ENCODE measurements at places on chromosomes 5 and 9. TPM values are rescaled to one million over a fixed set of nuclear protein-coding genes. Genes with fewer than 3 reads are reported as not detected.

GRCh38 chr5:154729613-154730012 is 25.6 kb upstream of the LARP1 start:
- DNase-seq: no peak
- peaks cover 7% of the 10 kb centered on the region for H3K4me1 ChIP-seq
- no peak overlapping the region for H3K27ac ChIP-seq
- no peaks in the 10 kb centered on the region for H3K36me3 ChIP-seq

The TLE1 gene
- 75.1 TPM for total RNA-seq

DNA sequence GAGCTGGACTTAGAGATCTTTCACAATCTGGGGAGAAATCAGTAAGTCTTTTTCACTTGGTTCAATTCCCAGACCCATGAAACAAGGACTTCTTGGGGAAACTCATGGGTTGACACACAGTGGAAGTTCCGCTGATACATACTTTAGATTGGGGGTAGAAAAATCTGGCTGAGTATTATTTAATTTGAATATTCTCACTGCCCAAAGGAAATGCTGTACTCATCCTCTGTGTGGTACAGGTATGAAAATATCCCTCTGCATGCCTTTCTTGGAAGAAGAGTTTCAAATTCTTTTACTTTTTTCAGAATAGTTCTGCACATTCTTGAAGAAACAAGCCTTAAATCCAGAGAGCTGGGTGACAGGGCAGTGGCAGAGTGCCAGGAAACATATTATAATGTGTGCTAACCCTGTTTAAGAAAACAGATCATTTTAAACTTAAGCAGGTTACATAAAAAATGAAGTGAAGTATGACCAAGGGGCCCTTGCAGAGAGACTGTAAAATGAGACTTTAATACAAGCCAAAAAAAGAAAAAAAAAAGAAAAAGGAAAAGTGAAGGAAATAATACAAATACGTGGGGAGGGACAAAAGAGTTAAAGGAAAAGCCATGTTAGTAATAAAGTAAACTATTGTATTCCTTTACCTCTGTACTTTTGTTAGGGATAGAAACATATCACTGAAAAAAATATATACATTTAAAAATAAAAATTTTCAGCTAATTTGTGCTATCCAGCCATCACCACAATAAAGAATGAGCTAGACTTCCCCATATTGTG is 173.4 kb upstream of the NR3C1 start:
- peaks cover 3% of the 10 kb centered on the region for H3K4me1 ChIP-seq
- H3K36me3 ChIP-seq: no peaks in the 10 kb centered on the region
- DNase-seq: no peak

The PCDHGA4 gene
- 2.3 TPM for total RNA-seq

The AGTPBP1 gene
- 53.3 TPM for total RNA-seq

GRCh38 chr5:65102976-65103711 is 334.4 kb downstream of the CWC27 start:
- H3K36me3 ChIP-seq: no peaks in the 10 kb centered on the region
- no peak overlapping the region for H3K27ac ChIP-seq
- H3K4me3 ChIP-seq: no peak overlapping the region
- DNase-seq: peak; percentile 76
- H3K27me3 ChIP-seq: no peaks in the 10 kb centered on the region

The PCDHA10 gene
- total RNA-seq: 10.7 TPM

- no peaks in the 10 kb centered on the region for H3K27me3 ChIP-seq
These were observed 219.2 kb upstream of the MAP3K1 start for GRCh38 chr5:56596155-56596554.

DNA sequence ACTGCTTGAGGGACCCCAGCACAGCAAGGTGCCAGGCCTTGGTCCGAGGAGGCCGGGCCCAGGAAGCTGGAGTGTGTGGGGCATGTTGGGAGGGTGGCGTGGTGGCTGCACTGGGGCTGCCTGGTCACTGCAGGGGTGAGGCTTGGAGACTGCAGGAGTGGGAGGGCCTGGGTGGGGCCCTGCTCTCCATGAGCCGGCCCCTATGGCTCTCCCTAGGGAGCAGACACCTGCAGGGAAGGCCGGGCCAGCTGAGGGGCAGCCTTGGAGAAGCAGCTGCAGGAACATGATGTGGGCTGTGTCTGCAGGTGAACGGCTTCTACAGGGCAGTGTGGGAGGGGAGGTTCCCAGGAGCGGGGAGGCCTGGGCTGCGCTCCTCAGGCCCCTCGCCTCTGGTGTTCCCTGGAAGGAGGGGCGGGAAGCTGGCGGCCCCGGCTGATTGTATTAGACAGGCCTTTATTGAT is 41.7 kb upstream of the TMEM250 start:
- no peaks in the 10 kb centered on the region for H3K4me1 ChIP-seq
- no peaks in the 10 kb centered on the region for H3K36me3 ChIP-seq
- DNase-seq: no peak
- no peak overlapping the region for H3K27ac ChIP-seq
- H3K27me3 ChIP-seq: no peaks in the 10 kb centered on the region
- H3K4me3 ChIP-seq: no peak overlapping the region

The GABRA6 gene
- total RNA-seq: not detected

- H3K4me3 ChIP-seq: no peak overlapping the region
- H3K27me3 ChIP-seq: no peaks in the 10 kb centered on the region
These were observed 33.1 kb downstream of the DAB2IP start for GRCh38 chr9:121684381-121685145.

DNA sequence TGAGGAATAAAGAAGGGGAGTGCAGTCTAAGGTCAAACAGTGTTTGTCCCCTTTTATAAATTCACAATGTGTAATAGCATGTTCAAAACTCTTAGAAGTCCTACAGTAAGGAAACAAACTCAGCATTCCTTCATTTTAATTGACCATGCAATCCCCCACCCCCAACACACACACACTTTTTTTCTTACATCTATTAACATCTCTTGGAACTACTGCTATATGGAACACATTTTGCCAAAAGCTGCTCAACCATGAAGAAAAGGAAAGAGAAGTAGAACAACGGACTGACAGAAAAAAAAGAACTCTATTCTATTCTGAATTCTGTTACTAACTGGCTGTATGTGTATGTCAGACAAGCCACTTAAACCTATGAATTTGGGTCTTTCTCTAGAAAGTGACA is 2.8 kb upstream of the CTNNAL1 start:
- H3K4me3 ChIP-seq: no peak overlapping the region
- no peaks in the 10 kb centered on the region for H3K4me1 ChIP-seq
- no peak overlapping the region for H3K27ac ChIP-seq
- H3K27me3 ChIP-seq: no peaks in the 10 kb centered on the region

DNA sequence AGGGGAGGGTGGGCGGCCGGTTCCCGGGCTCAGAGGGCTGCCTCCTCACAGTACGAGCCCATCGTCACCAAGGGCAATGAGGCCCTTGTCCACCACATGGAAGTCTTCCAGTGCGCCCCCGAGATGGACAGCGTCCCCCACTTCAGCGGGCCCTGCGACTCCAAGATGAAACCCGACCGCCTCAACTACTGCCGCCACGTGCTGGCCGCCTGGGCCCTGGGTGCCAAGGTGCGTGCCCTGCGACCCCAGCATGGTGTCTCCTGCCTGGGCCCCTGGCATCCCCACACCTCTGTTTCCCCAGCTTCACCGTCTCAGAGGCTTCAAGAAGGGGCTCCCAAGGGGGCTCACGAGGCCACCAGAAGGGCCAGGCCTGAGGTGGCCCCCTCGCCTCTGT is 7.2 kb downstream of the DBH start:
- H3K27me3 ChIP-seq: no peaks in the 10 kb centered on the region
- no peak overlapping the region for H3K4me3 ChIP-seq
- DNase-seq: no peak
- H3K4me1 ChIP-seq: no peaks in the 10 kb centered on the region
- H3K27ac ChIP-seq: no peak overlapping the region

- no peaks in the 10 kb centered on the region for H3K36me3 ChIP-seq
- no peaks in the 10 kb centered on the region for H3K4me1 ChIP-seq
- no peak for DNase-seq
- no peak overlapping the region for H3K4me3 ChIP-seq
- H3K27ac ChIP-seq: no peak overlapping the region
- H3K27me3 ChIP-seq: no peaks in the 10 kb centered on the region
These were observed 345.7 kb upstream of the WWC1 start for GRCh38 chr5:167945542-167946384.

The PRR16 gene
- total RNA-seq: 0.13 TPM

GRCh38 chr9:78369639-78370219 is 72.8 kb downstream of the PSAT1 start:
- peaks cover 3% of the 10 kb centered on the region for H3K36me3 ChIP-seq
- H3K27me3 ChIP-seq: no peaks in the 10 kb centered on the region
- peaks cover 5% of the 10 kb centered on the region for H3K4me1 ChIP-seq
- H3K27ac ChIP-seq: no peak overlapping the region

GRCh38 chr9:6305954-6306563 is 22.1 kb upstream of the TPD52L3 start:
- no peak for DNase-seq
- no peak overlapping the region for H3K27ac ChIP-seq
- no peaks in the 10 kb centered on the region for H3K36me3 ChIP-seq
- no peaks in the 10 kb centered on the region for H3K4me1 ChIP-seq
- no peak overlapping the region for H3K4me3 ChIP-seq

The DRD1 gene
- total RNA-seq: not detected

The MOB3B gene
- 9.8 TPM for total RNA-seq

DNA sequence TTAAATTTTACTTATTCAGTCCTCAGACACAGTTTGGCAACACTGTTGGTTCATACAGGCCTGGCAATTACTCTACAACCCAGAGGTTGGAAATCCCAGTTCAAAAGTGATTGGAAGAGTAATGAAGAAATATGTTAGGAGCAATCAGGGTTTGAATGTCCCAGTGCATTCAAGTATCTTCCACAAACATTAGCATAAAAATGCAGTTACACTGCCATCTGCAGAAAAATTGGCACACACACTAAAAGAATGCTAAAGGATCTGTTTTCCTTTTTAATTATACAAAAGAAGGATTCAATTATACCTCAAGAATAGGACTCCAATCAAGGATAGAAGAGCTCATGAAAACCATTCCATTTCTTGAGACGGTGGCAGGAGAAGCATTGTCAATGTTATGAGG is 130.2 kb downstream of the DNAH5 start:
- no peaks in the 10 kb centered on the region for H3K4me1 ChIP-seq
- no peak overlapping the region for H3K27ac ChIP-seq
- no peaks in the 10 kb centered on the region for H3K36me3 ChIP-seq
- H3K27me3 ChIP-seq: no peaks in the 10 kb centered on the region
- H3K4me3 ChIP-seq: no peak overlapping the region
- no peak for DNase-seq

The OMD gene
- not detected for total RNA-seq

DNA sequence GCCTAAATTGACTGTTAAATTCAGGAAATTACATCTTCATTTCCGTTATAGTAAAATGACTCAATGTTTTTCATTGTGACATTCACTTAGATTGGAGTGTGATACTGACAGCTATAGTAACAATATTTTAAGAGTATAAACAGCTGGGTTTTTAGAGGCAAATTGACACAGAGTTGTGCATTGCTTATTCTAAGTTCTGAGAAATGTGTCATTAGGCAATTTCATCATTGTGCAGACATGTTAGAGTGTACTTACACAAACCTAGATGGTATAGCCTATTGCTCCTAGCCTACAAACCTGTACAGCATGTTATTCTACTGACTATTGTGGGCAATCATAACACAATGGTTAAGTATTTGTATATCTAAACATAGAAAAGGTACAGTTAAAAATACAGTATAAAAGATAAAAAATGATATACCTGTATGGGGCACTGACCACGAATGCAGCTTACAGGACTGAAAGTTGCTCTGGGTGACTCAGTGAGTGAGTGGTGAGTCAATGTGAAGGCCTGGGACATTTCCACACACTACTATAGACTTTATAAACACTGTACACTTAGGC is 132.7 kb downstream of the PDE4D start:
- no peak overlapping the region for H3K4me3 ChIP-seq
- DNase-seq: no peak
- no peaks in the 10 kb centered on the region for H3K27me3 ChIP-seq
- no peaks in the 10 kb centered on the region for H3K4me1 ChIP-seq
- H3K27ac ChIP-seq: no peak overlapping the region

GRCh38 chr9:134040781-134041648 is 15.7 kb downstream of the BRD3OS start:
- no peak overlapping the region for H3K27ac ChIP-seq
- peaks cover 79% of the 10 kb centered on the region for H3K36me3 ChIP-seq
- H3K4me3 ChIP-seq: no peak overlapping the region
- no peak for DNase-seq
- no peaks in the 10 kb centered on the region for H3K27me3 ChIP-seq

DNA sequence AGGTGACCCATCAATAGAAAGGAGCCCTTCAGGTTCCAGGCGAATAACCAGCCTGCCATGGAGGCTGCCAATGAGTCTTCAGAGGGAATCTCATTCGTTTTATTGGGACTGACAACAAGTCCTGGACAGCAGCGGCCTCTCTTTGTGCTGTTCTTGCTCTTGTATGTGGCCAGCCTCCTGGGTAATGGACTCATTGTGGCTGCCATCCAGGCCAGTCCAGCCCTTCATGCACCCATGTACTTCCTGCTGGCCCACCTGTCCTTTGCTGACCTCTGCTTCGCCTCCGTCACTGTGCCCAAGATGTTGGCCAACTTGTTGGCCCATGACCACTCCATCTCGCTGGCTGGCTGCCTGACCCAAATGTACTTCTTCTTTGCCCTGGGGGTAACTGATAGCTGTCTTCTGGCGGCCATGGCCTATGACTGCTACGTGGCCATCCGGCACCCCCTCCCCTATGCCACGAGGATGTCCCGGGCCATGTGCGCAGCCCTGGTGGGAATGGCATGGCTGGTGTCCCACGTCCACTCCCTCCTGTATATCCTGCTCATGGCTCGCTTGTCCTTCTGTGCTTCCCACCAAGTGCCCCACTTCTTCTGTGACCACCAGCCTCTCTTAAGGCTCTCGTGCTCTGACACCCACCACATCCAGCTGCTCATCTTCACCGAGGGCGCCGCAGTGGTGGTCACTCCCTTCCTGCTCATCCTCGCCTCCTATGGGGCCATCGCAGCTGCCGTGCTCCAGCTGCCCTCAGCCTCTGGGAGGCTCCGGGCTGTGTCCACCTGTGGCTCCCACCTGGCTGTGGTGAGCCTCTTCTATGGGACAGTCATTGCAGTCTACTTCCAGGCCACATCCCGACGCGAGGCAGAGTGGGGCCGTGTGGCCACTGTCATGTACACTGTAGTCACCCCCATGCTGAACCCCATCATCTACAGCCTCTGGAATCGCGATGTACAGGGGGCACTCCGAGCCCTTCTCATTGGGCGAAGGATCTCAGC is at the start of gene OR1K1:
Gene OR1K1 (plus strand): TSS at position 58 of the 995 bp plus-strand sequence. CDS start 0 bp downstream, at position 58.
- no peak within 1 kb of the TSS for H3K27ac ChIP-seq
- H3K4me1 ChIP-seq: no peaks in the 10 kb centered on the region
- no peaks in the 10 kb centered on the region for H3K27me3 ChIP-seq
- peaks cover 24% of the 10 kb centered on the region for H3K36me3 ChIP-seq
- no peak within 1 kb of the TSS for H3K4me3 ChIP-seq

DNA sequence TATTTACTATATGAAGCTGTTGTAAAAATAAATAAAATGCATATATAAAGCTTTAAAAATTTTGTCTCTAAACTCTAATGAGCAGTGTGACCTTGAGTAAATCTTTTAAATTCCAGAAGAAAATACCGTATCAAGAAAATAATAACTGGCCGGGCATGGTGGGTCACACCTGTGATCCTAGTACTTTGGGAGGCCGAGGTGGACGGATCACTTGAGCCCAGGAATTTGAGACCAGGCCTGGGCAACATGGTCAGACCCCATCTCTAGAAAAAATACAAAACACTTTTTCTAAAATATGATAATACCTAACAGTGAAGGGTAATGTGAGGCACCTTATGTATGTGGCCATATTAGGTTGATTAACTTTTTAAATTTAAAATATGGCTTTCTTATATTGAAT is 8.5 kb downstream of the CPEB4 start:
- no peak for DNase-seq
- no peaks in the 10 kb centered on the region for H3K4me1 ChIP-seq
- H3K36me3 ChIP-seq: no peaks in the 10 kb centered on the region
- H3K27ac ChIP-seq: no peak overlapping the region

- H3K36me3 ChIP-seq: peaks cover 14% of the 10 kb centered on the region
- H3K4me3 ChIP-seq: no peak overlapping the region
- H3K27me3 ChIP-seq: no peaks in the 10 kb centered on the region
- H3K4me1 ChIP-seq: no peaks in the 10 kb centered on the region
These were observed 124.9 kb upstream of the ZNF608 start for GRCh38 chr5:124871303-124871702.
